Mesenchymal stem cell (in vitro differentiated cells and primary cell): ENCODE measurements at places on chromosomes 5 and 9.
A peak's percentile ranks its signal among the peaks of the same experiment; 100 is the strongest.

- peak; percentile 93 for DNase-seq
Observed at GRCh38 chr5:6704361-6704851, 8.8 kb upstream of the TENT4A start.

- DNase-seq = no peak
Observed at GRCh38 chr9:74762950-74763349, 124.8 kb downstream of the TRPM6 start.

DNA sequence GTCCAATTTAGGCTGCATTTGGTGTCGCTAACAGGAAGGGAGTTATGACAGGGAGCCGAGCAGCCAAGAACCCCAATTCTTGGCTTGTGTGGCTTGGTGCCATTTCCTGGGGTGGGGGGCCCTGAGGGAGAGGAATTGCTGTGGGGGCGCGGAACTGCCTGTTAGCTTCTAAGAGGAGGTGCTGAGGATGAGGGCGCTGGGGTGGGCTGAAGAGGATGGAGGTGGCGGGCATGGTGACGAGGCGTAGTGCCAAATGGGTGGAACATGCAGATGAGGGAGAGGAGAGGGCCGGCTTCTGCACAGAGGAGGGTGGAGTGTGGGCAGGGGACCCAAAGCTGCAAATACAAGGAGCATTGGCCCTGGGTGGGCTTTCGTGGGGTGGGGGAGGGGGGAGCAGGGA, 27.9 kb downstream of the IER5L start:
- no peak for DNase-seq

GRCh38 chr5:96058084-96058483, 96.4 kb upstream of the ELL2 start:
- DNase-seq = no peak

- no peak for DNase-seq
Observed at GRCh38 chr5:2465383-2465782, 286.1 kb downstream of the IRX2 start.

GRCh38 chr9:14344941-14345353, 31.0 kb upstream of the NFIB start:
- no peak for DNase-seq

GRCh38 chr9:80701061-80701460, 988.3 kb downstream of the TLE1 start:
- DNase-seq = no peak

DNA sequence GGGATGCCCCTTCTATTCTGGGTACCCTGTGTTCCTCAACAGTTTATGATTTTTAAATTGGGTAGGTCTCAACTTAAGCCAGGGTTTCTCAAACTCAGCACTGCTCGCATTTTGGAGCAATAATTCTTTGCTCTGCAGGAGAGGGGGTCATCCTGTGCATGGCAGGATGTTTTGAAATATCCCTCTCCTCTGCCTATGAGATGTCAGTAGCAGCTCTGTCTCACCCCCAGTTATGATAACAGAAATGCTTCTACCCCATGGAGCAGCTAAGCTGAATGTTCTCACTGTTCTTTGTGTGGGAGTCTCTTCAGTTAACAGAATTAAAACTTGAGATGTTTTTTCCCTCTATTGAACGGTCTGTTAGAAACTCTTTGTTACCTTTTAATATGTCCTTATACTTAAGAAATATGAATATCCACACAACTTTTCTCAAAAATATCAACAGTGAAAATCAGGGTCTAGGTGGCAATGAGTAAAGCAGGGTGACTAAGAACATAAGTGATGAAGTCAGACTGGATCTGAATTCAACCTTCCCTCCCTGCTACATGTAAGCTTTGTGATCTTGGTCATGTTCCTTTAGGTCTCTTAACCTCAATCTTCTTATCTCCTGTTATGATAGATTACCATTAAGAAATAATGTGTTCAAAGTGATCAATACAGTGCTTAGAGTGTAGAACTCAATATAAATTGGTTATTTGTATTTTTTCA, 89.0 kb downstream of the CAMK4 start:
- DNase-seq = no peak

DNA sequence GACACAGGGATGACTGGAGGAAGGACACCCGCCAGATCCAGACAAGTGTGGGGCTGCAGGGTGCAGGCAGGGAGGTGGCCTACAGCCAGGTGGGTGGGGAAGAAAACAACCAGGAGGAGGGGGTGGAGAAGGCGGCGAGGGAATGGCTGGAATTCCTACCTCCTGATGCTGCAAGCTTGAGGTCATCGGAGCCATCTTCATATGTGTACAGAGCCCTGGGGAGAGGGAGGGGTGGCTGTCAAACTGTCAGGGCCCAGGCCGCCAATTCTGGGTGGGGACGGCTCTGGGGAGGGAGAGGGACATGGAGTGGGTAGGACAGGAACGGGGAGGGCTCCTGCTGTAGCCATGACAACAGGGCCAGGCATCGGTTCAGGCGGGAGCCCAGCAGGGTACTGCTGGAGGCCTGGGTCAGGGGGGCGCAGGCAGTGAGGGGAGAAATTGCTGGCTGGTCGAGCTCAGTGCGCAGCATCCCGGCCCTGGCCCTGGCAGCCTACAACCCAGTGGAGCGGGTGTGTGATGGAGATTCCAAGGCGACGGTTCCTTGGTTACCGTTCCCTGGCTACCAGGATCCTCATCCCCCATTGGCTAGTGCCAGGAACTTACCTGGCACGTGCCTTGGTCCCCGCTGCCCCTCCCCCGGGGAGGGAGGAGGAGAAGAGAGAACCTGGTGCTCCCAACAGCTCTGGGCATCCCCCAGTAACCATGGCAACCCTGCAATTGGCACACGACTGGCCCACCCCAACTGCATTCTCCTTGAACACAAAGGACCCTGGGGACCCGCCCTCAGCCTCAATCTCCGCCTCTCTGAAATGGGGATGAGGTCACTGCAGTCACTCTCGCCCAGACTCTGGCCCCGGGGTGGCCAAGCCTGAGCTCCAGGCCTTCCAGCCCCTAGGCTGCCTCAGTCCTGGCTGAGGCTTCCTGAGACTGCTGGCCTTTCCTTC, 4.5 kb downstream of the DBN1 start:
- DNase-seq = peak; percentile 26

DNA sequence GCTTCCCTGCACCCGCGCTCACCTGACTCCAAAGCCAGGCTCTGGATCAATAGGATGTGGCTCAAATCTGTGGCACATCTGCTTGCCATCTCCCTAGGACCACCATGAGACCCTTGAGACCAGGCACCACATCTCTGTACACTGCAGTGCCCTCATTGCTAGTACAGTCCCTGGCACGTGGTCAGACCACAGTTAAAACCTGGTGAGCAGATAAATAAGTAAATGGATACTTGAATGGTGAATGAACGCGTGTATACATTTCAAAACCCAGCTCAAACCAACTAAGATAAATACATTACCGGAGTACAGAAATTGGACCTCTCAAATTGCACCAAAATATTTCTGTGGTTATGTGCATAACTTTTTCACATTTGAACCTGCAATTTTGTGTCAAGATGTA, 221.2 kb upstream of the IRX4 start:
- DNase-seq = no peak

DNA sequence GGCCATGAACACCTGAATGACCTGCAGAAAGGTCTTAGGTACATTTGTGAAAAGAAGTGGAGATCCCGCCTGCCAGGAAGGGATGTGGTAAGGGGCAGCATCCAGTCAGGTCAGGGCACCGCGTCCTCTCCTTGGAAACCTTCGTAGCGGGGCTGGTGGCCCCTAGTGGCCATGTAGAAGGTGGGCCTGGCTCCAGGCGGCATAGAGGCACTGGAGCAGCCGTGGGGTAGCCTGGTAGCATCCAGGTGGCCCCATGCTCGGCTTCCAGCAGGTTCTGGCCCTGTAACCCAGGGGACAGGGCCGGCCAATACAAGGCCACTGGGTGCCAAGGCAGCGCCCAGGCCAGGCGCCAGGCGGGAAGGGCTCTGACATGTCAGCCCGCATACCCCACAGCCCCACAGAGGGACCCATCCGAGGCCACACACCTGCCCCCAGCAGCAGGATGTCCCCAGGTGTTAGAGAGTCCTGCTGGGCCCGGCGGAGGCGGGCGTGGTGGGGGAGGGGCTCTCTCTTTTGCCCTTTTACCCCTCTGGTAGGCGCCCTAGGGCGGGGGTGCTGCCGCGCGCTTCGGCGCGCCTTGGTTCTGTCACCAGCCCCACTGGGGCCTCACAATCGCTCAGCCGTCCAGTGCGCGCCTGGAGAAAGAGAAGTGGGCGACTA, 58.3 kb upstream of the SPATA31E1 start:
- no peak for DNase-seq

DNA sequence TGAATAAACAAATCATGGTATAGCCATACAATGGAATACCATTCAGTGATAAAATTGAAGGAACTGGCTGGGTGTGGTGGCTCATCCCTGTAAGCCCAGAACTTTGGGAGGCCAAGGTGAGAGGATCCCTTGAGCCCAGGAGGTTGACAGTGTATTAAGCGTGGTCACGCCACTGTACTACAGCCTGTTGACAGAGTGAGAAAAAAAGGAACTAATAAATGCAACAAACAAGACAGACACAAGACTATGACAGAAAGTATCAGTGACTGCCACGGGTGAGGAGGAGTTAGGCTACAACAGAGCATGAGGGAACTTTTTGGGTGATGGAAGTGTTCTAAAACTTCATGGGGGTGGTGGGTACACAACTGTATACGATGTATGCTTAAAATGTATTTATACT, 2.2 kb downstream of the FNIP1 start:
- DNase-seq = peak; percentile 15

- no peak for DNase-seq
Observed at GRCh38 chr5:153674356-153674755, 183.9 kb downstream of the GRIA1 start.
